CD4-positive, alpha-beta T cell treated with Interleukin-10 for 1 hour (primary cell): ENCODE measurements at places on chromosomes 2 and 18.

- DNase-seq, result no peak
Measured at GRCh38 chr18:6672821-6673308, 56.7 kb upstream of the ARHGAP28 start.

DNA sequence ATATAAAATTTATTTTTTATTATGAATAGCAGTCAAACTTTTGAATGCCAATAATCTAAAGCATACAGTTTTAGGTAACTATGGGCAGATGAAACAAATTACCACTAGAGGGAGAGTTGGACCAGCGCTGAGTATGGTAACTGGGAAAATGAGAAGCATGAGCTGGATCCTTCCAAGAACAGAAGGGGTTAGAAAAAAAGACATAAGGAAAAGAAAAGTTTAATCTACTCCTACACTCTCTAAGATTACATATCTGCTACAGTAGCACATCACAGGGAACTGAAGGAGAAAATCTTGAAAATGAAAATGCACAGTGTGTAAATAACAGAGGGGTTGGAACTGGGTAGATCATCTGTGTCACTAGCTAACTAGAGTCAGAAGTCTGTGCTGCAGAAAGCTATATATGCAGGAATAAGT is 15.5 kb downstream of the REG3G start:
- no peak for DNase-seq

DNA sequence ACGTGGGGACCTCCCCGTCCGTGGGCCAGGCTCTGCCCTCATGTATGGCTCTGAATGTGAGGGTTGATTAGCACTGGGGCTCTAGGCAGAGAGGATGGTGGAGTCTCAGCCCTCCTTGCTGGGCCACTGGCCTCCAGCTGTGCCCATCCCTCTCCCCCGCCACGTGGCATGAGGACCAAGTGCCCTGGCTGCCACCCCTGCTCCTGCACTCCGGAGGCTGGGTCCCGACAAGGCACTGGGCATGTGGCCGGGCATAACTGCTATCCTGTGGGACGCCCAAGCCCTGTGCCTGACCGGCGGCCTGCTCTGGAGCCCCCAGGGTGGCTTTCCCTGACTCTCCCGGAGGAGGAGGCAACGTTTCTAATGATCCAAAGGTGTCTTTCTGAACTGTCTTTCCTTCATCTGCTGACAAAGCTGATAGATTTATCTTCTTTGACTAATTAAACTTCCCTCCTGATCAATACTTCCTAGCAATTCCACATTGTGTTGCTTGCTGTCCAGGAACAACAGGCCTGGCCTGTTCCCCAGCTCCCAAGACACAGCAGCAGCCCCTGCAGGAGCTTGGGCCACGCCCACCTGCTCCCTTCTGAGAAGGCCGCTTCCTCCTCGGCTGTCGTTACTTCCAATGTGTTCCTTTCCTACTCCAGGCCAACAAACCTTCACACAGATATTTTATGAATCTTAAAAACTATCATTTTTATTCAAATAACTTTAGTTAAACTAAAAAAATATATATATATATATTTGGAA is 132.0 kb downstream of the SNTG2 start:
- no peak for DNase-seq

DNA sequence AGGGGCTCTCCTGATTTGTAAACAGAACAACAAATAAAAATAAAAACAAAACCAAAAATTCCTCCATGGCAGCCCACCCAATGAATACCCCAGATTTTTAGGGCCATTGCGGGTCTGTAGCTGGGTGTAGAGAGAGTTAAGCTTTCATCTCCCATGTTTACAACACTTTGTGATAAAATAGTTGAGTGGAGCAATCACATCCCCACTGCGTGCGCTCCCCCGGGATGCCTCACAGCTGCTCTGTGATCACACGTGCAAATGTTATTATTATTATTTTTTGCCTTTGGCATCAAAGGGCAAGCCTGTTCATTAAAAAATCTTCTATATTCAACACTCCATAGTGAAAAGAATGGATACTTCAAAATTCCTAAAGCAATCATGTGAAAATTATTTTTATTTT is 118.0 kb downstream of the MBP start:
- no peak for DNase-seq

- DNase-seq, result no peak
Measured at GRCh38 chr2:176076796-176077195, 7.0 kb downstream of the EVX2 start.

DNA sequence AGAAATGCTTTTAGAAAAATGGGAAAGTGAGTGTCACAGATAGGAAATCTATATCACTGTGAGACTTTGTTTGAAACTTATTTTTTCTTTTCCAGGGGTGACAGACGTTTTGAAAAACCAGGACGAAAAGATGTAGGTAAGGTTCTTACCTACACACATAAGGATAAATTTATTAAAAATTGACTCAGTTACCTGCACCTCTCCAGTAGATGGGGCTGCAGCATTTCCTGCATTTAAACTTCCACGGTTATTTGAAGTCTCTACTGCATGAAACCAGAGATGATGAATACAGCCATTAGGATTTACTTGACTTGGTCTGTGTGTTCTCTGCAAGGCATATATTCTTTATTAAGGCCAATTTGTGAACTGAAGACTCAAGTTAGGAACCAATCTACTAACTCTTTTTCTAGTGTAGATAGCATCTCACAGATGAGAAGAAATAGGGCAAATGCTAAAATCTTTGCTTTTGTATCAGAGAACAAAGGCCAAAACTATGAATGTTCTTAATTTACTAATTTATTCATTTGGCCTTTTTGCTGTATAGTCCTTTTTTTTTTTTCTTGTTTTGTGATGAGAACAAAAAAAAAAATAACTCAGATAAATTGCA is 15.0 kb downstream of the KCNJ13 start:
- peak; percentile 62 for DNase-seq

DNA sequence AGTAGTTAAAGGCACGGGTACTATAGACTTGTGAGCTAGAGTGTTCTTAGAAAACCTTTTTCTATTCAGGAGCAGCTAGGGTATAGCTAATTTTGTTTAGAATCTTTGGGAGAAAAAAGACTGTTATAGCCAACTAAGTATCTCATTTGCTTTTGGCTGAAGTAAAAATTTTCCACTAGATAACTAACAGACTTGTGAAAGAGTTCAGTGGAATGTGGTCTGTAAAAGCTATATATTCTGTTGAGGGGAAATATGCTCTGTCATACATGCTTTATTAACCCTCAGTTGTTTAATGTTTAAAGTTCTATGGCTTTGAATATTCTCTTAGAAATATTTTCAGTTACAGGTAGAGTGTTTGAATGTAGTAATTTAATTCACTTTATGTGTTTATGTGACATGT is 49.7 kb downstream of the RIF1 start:
- DNase-seq, result no peak
